Forelimb muscle (tissue), 1 donor: ENCODE measurements at places on chromosomes 5 and 9.

- no peak for DNase-seq
Measured at GRCh38 chr9:137320555-137321384, 18.7 kb upstream of the NRARP start.

DNA sequence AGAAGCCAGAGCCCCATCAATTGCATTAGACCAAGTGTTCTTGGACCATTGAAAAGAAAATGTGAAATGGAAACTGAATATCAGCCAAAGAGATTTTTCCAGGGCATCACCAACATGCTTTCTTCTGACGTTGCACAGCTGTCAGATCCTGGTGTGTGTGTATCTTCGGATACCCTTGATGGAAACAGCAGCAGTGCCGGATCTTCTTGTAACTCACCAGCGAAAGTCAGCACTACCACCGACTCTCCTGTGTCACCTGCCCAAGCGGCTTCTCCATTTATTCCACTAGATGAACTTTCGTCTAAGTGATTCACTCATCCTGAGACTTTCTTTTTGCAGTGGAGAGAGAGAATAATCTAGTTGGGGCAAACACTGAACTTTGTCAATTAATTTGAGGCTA, 75.7 kb downstream of the PIP5K1B start:
- DNase-seq: no peak

- DNase-seq: no peak
Measured at GRCh38 chr5:139399501-139400121, 4.3 kb downstream of the SPATA24 start.

DNA sequence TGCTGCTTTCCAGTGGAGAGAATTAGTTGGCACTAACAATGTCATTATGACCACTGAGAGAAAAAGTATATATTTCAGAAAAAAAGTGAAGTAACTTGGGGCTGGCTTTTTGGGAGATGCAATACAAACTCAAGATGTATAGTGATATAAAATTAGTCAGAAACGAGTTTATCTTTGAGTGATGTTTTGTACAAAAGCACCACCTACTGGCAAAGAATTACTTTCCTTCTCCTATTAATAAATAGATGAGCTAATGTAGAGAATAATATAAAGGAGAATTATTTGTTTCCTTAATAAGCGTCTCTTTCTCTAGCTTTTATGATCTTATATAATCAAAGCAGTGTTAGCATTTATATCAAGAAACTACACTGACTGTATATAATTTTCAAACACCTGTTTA, 158.8 kb downstream of the MEF2C start:
- no peak for DNase-seq
